Activated T-cell treated with anti-CD3 and anti-CD28 coated beads for 4 hours (primary cell): ENCODE measurements at places on chromosomes 3 and 15.

GRCh38 chr3:127195417-127195816 is 2.5 kb downstream of the PRR23E start:
- no peak for DNase-seq

DNA sequence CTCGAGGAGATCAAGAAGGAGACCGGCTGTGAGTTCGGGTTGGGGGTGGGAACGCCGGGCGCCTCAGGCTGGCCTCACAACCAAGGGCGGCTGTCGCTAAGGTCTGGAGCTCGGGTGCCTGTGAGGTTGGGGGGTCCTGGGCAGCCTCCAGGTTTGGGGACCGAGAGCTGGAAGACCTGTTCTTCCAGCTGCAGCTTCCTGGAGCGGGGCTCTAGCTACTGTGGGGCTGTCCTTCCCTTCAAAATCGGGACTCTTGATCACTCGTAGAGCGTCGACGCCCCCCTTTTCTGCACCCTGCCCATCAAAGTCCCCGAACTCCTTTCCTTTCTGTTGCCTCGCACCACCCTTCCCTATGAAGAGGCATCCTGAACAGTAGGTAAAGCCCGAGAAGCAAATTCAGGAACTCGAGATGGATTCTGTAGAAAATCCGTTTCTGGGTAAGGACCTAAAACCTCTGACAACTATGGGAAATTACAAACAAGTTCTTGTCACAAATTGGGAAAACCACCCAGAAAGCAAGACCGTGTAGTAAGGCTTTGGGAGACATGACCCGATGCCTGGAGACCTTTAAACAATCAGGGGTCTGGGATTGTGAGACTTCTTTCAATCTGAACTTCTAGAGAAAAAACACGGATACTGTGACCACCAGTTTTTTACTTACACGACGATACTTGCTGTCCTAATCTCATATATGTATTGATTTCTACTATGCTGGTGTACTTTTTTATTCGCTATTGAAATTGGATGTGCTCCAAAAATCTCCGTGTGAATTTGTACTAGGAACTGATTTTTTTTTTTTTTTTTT is 556 bp downstream of the CHP1 start:
- no peak for DNase-seq

- DNase-seq, result no peak
These were observed 17.7 kb upstream of the EDEM1 start for GRCh38 chr3:5169807-5170206.

DNA sequence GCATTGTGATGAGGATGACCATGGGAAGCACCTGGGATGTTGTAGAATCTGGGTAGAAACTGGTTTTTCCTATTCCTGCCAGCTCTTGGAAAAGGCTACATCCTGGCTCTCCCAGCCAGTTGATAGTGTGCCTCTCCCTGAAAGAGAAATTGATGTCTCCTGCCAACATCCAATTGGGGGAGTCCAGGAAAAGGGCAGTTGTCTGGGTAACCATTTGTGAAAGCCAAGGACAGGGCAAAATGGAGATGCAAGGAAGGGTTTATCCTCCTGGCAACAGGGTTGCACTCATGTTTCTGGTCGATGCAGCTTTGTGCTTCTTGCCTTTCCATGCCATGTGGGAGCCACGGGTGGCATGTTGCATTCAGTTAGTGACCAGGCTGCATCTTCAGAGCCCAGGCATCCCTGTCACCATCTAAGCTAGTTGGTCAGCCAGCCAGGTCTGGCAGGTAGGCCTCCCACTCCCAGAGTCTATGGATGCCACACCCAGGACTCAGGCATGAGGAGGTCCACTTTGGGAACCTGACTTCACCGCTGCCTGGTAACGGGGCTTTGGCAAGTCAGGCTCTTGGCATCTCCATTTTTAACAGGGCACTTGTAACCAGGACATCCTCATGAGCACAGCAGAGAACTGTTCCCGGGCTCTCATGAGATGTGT is 153.5 kb downstream of the DNAJB8 start:
- no peak for DNase-seq

GRCh38 chr3:132997404-132998185 is 40.6 kb upstream of the TMEM108 start:
- no peak for DNase-seq

DNA sequence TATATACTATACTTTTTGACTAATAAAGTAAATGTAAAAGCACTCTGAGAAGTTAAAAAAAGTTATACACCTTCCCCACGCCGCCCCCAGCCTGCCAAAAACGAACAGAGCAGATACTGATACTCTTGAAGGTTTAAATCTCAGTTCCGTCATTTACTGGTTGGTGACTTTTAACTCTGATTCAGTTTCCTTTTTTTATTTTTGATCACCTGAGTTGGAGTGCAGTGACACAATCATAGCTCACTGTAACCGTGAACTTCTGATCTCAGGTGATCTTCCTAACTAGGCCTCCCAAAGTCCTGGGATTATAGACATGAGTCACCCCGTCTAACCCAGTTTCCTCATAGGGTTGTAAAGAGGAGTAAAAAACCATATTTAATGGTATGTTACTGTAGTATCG is 3.3 kb upstream of the TIPIN start:
- no peak for DNase-seq

DNA sequence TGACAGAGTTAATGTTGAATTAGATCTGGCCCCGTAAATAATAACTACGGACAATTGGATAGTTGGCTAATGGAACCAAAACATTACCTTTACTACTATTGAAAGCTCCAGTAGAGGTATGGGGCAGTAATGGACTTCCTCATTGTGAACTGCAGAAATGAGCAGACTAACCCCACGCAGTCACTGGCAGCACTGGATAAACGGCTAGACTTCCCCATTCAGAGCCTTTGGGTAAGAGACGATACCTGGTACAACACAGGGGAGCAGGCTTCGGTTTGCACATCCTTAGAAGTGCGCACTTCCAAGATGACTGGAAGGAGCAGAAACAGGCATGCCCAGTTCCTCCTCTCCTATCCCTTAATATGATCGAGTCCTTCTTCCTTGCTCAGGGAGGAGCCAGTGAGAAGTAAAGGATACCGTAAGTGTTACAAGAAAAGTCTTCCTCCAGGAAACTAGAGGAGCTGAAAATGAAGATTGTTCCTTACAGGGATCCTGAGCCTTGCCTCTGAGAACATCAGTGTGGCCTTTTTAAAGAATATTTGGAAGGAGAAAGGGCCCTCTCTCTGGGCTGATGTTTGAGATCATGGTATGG is 100.5 kb upstream of the NECTIN3 start:
- DNase-seq, result no peak

DNA sequence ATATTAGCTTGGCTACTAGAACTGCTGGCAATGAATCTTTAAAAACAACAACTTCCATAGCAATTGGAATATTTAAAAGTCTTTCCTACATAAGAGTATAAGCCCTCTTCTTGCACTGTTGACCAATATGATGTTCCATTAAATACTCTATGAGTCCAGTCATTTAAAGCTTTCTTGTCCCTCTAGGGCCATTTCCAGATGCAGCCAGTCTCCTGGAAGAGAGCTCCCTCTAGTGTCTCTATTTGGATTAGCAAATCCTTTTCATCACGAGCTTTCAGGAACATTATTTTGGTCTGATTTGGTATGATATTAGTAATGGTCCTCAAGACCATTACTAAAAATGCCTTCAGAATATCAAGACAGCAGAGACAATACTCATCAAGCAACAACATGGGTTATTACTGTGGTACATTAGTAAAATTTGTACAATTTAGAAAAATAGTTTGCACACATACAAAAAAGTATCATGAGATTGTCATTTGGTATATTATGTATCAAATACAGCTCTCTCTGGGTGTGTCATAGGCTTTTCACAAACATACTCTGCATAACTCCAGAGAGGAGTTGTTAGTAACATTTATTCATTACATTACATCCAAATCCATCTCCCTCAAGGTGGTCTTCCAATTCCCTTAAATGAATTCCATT is 101.3 kb downstream of the DPH6 start:
- no peak for DNase-seq

DNA sequence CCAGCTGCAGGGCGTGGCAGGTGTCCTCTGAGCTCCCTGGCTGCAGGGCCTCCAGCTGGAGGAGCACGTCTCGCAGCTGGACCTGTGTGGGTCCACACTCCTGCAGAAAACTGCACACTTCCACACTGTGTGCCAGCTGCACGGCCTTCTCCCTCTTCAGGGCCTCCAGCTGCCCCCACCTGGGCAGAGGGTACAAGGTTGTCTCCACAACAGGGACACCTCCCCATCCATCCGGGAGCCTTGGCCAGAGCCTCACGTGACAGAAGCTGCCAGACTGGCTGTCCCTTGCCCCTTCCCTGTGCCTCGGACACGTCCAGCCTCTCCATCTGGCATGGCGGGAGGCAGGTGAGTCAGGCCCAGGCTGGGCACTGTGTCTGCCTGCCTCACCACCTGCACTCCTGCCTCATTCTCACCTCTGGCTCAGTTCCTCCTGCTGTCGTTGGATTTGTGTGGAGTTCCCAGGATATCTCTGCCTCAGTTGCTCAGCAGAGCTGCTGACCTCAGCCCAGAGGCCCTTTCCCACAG is 14.5 kb downstream of the SPTBN5 start:
- no peak for DNase-seq

GRCh38 chr3:139755551-139755950 is 77.8 kb upstream of the NMNAT3 start:
- no peak for DNase-seq

DNA sequence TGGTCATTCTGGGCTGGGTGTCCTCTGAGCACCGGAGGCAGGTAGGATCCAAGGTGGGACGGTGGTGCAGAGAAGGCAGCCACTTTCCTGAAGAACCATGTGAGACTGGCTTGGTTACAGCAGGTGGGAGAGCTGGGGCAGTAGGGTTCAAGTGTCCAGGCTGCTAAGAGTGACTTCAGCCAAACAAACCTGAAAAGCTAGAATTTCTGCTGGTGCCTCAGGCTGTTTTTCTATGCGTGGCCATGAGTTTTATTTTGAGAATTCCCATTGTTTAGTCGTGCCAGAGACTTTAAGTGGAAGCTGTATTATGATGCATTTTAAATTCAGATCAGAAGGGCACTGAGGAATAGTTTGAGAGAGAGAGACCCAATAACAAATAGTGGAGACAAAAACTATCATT is 20.1 kb downstream of the USP13 start:
- no peak for DNase-seq
